ENCODE measurements at places on chromosomes 1 and 21. TPM values are rescaled to one million over a fixed set of nuclear protein-coding genes. Genes with fewer than 3 reads are reported as not detected.

Gene LIPI
- not detected for total RNA-seq

- no peak for DNase-seq
Observed at GRCh38 chr21:31117128-31117916, 79.0 kb upstream of the KRTAP19-8 start.

Gene IRF6
- 45.4 TPM for total RNA-seq

Gene HPDL
- 0.25 TPM for total RNA-seq

DNA sequence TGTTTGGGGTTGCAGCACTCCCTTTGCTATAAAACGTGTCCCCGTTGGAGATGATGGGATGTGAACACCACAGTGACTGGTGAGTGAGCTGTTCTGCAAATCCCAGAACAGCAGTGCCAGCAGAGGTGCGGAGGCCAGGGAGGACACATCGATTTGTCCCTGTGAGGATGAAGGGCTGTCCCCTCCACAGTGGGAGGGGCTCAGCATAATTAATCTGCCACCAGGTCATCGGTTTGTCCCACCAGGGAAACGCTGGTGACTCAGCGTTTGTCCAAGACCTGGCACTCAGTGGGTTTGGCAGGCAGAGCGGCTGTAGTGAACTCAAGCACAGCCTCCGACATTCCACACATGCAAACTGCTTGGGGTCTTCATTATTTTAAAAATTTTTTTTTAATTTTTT lies 22.8 kb upstream of the PDE9A start:
- no peak for DNase-seq

Gene IGSF21
- total RNA-seq = 2.1 TPM

DNA sequence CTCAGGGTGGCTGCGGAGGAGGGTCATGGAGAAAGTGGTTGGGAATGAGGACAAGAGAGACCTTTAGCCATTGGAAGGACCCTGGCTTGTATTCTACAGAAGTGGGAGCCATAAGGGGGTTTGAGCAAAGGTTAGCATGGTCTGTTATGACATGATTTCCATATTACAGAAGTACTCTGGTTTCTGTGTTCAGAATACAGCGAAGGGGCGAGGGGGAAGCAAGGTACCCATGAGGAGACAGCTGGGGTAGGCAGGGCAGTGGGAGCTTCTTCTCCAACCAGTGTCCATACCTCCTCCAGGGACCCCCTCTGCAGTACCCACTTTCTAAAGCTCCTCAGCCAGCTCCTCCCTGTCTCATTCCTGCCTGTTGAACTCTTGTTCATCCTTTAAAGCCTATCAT lies 21.9 kb upstream of the KCNE1 start:
- no peak for DNase-seq

Gene TAS1R1
- not detected for total RNA-seq

- no peak for DNase-seq
Observed at GRCh38 chr1:50060279-50060678, 36.5 kb upstream of the AGBL4 start.

Gene COL9A2
- 2.0 TPM for total RNA-seq
